ENCODE measurements at places on chromosomes 2 and 18.

GRCh38 chr2:13638181-13638580 lies 921.4 kb downstream of the TRIB2 start:
- DNase-seq, result no peak

DNA sequence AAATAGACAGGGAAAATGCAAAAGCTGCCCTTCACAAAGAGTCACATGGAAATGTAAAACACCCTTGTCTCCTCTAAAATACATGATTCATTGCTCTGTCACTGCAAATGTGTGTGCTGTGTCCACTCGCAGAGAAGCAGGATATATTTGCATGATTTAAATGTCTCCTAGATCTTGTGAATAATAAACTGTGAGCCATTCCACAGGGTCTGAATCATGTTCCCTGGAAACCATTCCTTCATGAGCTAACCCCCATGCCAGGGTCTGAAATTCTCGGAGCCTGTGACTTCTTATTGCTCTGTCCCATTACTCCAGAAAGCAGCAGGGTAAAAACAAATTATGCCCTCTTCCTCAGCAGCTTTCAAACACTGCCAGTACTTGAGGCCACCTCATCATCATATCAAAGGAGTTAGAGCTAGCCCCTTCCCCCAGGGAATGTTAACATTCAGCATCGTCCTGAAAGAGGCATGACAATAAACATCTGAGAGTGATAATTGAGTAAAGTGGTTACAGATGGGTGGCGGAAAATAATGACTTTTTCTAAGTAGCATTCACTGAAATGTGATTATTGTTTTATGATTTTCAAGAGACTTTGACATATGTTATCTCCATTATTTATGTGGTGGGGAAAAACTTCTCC lies 11.7 kb upstream of the CNGA3 start:
- DNase-seq, result no peak

DNA sequence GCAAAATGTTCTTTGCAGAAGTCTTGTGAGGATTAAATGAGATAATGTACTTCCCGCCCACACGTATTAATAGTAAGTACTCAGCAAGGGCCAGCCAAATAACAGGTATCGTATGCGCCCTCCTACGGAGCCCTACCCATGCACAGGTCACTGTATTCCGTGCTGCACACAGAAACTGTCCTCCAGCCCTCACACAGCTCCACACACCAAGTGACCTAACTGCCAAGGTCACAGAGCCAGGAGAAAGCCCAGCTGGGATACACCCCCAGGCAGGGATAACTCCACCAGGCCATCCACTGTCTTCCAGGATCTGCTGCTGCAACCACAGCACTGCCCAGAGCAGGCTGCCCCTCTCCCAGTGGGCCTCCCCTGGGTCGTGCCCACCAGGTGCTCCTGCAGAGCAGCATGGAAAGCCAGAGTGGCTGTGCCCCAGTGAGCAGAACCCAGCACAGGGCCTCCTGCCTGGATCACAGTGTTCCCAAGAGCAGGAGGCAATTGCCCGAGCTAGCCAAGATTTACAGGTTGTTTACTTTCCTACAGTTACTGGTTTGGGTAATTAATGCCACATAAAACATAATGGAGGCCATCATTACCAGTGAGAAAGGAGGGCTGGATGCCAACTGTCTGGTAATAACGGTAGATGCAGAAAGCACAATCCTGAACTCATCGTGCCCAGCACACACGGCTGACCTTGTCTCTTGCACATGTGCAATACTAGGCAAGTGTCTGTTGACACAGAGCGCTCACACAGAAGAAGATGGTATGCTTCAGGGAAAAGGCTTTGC lies 24.4 kb downstream of the TFCP2L1 start:
- no peak for DNase-seq

DNA sequence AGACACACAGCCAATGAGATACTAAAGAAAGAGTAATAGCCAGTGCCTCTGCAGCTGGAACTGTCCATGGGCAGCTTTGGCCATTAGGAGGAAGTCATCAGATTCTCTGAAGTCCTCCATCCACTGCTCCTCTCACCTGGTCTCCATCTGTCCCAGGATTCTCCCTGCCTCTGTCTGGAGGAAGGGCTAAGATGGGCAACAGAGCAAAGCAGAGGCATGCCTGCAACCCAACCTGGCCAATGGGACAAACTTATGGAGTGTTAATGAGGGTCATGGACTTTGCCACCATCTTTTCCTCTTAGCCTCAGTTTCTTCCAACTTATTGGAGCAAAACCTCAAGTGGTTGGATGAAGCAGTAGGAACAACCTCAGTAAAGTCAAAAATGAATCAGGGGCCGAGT lies 91.5 kb upstream of the SIX3 start:
- no peak for DNase-seq

- no peak for DNase-seq
These were observed 107.2 kb upstream of the SPRED2 start for GRCh38 chr2:65539633-65540032.

GRCh38 chr2:75752828-75753227 lies 42.1 kb upstream of the GCFC2 start:
- DNase-seq, result no peak

GRCh38 chr2:223101340-223102039 lies 49.5 kb downstream of the KCNE4 start:
- DNase-seq, result no peak

DNA sequence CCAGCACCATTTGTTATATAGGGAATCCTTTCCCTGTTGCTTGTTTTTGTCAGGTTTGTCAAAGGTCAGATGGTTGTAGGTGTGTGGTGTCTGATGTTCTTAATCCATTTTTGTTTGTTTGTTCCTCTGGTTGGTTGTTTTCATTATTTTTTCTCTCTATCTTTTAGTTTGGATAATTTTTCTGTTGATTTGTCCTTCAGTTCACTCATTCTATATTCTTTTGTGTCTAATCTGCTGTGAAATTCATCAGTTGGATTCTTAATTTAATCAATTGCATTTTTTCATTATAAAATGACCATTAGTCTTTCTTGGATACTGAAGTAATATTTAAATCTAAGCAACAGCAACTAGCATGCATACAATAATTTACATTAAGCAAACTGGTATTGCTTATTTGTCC lies 206.7 kb upstream of the TRIB2 start:
- no peak for DNase-seq

GRCh38 chr2:169684135-169684565 lies 10.1 kb downstream of the CFAP210 start:
- no peak for DNase-seq

GRCh38 chr2:221346411-221346810 lies 225.7 kb downstream of the EPHA4 start:
- no peak for DNase-seq

GRCh38 chr2:159226059-159226461 lies 60.4 kb downstream of the WDSUB1 start:
- DNase-seq, result no peak

- no peak for DNase-seq
These were observed 381.7 kb downstream of the CDH19 start for GRCh38 chr18:66222174-66222573.
